Stimulated activated CD8-positive, alpha-beta memory T cell treated with anti-CD3 and anti-CD28 coated beads, Interleukin-4, amount 100 ng/mL, for 1 hour (primary cell): ENCODE measurements at places on chromosomes 4 and X.

DNA sequence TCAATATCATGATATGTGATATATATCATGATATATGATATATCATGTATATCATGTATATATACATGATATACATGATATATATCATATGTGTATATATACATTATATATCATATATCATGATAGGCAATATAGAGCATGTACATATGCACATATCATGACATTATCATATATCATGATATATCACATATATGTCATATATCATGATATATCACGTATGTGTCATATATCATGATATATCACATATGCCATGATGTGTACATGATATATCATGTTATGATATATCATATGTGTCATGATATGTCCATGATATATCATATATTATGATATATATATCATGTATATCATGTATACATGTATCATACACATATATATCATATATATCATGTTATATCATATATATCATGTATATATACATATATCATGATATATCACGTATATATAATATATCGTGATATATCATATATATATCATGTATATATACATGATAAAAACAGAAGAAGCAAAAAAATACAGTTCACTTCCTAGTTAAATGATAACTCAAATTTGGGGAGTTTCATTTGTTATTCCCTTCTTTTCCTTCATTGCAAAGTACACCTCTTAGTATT lies 670.1 kb upstream of the EPHA5 start:
- DNase-seq, result no peak

- DNase-seq, result no peak
Observed at GRCh38 chrX:135095715-135096114, 24.6 kb downstream of the ETDB start.

DNA sequence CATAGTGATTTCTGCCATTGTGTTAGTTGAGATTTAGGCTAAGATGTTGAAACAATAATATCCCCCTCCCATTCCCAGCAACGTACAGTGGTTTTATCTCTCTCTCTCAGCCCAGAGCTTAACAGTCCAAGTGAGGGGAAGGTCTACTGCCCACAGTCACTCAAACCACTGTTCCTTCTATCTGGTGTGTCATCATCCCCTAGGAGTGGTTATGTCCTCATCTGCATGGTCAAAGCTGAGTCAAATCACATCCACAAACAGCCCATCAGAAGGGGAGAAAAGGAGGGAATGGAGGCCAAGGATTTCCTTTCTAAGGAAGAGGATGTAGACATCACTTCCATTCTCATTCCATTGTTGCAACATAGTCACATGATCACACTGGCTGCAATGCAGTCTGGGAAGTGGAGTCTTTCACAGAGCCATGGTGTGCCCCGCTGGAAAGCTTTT lies 42.8 kb upstream of the CHRNA9 start:
- DNase-seq, result no peak

- DNase-seq, result no peak
Observed at GRCh38 chrX:71162981-71163380, 18.3 kb downstream of the NLGN3 start.

DNA sequence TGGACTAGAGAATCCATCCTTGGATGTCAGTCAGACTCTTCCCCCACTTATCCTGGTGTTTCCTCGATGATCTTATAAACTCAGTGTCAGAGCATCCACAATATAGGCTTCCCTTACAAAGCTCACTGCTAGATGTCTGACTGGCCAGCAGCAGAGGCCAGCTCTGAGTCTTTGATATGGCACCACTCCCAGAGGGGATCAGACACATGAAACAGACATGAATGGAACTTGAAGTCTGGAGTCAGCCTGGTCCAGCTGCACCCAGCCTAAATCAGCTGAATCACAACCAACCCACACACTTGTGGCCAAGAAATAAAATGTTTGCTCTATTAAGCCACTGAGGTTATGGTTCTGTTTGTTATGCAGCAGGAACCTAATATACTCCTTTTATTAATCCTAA lies 129.6 kb upstream of the MED14 start:
- no peak for DNase-seq

GRCh38 chr4:15063341-15063740 lies 61.1 kb downstream of the CPEB2 start:
- DNase-seq, result no peak

- DNase-seq, result no peak
Observed at GRCh38 chrX:2523911-2524310, 23.1 kb upstream of the DHRSX start.

DNA sequence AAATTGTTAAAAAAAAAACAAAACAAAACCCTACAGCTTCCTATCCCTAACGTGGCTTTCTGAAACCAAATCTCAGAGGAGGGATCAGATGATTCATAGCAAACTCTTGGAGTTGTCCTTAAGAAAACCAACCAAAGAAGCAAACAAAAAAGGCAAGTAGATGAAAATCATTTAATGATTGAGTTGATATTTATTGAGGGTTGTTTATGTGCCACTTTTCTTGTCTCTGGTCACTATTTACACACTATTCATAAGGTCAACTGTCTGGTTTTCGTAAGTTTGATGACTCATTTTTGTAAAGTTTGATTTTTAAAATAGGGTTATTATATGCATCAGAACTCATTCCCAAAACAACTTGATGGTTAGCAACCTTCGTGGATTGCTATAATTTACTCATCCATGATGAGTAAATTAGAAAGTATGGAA lies 133.4 kb downstream of the UNC5C start:
- DNase-seq, result no peak

- no peak for DNase-seq
Observed at GRCh38 chr4:108327642-108328382, 159.1 kb upstream of the LEF1 start.

DNA sequence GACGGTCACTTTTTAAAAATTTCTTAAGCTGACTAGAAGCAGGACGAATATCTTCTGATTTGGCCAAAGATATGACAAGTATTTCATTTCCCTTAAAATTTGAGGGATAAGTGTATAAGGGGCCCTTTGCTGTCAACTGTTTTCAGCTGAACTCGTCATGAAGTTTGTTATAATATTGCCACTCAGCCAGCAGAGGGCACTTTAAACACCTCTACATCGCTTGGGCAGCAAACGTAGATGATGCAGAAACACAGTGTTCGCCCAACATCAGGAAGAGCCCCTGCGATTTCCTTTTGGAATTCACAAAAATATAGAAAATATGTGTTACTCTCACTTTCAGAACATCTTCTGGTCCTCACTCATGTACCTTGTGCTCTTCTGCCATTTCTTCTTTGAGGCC lies 435.7 kb upstream of the FMR1 start:
- DNase-seq, result no peak

- no peak for DNase-seq
Observed at GRCh38 chr4:120472447-120473131, 405.9 kb upstream of the MAD2L1 start.

DNA sequence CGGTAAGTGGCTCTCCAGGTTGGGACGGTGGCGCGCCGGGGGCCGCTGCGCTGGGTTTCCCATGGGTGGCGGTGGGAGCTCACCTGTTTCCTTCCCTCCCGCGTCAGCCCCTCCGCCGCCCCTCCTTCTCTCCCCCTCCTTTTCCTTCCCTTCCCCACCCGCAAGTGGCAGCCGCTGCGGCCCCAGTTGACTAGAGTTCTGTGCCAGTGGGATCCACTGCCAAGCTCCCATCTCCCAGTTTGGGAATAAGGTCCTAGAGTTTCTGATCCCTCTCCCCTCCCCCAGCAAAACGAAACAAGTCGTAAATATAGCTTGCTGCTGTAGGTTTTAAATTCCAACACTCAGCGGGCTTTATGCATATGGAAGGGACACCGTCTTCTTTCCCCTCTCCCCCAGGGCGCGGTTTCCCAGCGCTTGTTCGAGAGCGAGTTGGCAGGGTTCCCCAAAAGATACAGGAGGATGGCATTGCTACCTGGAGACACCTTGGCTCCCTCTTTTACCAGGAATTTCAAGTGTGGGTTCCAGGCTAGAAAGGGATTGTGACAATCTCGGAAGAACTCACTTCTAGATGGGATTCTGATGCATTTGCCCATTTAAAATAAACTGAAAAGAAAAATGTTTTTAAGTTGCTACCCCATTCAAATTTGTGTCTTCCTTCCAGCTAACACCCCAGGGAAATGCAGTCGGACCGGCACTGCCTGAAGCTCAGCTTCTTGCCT lies 1.2 kb downstream of the TLL1 start:
- no peak for DNase-seq

DNA sequence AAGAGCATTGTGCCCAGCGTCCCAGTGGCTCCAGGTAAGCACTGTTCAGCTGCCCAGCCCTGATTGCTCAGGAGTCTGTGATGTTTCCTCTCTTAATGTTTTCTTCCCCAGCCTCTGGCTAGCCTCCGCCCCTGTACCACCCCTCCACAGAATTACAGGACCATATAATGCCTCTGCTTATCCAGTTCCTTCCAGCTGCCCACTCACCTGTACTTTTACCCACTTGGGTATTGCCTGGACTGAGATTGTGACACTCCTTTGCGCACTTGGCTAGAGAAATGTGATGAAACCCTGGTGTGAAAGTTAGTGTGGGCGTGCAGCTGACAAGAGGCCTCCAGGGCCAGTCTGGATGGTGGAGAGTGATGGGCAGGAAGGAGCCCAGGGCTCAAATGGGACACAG lies at the start of gene AWAT2:
Gene AWAT2, minus strand, starts transcription at position 14 of the 400 bp plus-strand sequence. Its CDS starts 6 bp downstream, at position 8.
- DNase-seq, result no peak

DNA sequence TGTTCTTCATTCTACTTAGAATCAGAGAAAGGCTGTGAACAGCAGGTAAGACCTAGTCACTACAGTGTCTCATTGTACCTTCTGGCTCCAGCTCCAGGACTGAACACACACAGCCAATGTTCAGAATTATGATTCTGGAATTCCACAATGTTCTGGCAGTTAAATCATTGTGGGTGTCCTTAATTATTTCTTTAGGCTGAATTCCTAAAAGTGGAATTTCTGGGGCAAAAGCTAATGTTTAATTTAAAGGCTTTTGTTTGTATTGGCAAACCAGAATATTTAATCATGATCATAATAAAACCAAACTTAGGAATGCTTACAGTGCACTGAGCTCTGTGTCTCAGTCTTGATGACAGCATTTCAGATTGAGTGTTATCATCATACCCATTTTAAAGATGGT lies 67.0 kb upstream of the FAT1 start:
- no peak for DNase-seq

DNA sequence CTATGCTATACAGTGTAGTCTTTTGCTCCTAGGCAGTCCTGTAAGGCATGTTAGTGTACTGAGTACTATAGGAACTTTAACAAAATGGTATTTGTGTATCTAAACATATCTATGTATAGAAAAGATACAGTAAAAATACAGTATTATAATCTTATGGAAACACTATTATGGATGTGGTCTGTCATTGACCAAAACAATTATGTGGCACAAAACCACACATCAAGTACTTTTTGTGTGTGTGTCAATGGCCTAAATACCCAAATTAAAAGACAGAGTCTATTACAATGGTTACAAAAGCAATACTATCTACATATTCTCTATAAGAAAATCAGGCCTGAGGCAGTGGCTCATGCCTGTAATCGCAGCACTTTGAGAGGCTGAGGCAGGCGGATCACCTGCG lies 610.2 kb upstream of the NDST4 start:
- no peak for DNase-seq

DNA sequence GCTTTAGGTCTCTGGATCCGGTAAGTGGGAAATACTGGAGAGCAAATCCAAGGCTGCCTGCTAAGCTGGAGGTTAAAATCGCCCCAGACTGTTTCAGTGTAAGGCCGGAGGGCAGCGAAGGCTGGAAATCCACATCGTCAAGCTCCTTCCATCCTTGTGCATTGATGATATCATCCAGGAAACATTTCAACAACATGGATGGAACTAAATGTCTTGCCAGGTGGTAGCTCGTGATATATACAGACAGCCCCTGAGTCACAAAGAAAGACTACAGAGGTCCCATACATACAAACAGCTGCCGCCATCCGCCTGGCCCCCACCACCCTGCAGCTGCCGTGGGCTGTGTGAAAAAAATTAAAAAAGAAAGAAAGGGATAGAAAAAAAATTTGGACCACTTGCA lies 148.9 kb upstream of the RBPJ start:
- DNase-seq, result no peak

GRCh38 chr4:124331781-124332180 lies 380.8 kb downstream of the ANKRD50 start:
- DNase-seq, result no peak

GRCh38 chr4:133483600-133484246 lies 334.6 kb downstream of the PCDH10 start:
- no peak for DNase-seq

DNA sequence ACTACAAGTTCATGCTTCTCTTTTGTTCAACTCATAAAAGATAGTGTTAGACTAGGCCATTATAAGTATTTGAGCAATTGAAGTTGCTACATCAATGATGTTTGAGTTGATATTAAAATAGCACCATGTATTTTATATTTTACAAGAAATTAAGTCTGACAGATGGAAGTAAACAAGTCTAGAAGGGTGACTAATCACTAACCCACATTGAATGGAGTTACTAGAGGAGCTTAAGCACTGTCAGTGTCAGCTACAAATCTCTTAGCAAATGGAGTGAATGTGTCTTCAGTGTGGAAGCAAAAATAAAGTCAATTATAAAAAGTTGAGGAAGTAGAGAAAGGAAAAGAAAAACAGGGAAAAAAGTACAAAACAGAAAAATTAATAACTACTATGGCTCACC lies 592.5 kb downstream of the PCDH18 start:
- DNase-seq, result no peak

DNA sequence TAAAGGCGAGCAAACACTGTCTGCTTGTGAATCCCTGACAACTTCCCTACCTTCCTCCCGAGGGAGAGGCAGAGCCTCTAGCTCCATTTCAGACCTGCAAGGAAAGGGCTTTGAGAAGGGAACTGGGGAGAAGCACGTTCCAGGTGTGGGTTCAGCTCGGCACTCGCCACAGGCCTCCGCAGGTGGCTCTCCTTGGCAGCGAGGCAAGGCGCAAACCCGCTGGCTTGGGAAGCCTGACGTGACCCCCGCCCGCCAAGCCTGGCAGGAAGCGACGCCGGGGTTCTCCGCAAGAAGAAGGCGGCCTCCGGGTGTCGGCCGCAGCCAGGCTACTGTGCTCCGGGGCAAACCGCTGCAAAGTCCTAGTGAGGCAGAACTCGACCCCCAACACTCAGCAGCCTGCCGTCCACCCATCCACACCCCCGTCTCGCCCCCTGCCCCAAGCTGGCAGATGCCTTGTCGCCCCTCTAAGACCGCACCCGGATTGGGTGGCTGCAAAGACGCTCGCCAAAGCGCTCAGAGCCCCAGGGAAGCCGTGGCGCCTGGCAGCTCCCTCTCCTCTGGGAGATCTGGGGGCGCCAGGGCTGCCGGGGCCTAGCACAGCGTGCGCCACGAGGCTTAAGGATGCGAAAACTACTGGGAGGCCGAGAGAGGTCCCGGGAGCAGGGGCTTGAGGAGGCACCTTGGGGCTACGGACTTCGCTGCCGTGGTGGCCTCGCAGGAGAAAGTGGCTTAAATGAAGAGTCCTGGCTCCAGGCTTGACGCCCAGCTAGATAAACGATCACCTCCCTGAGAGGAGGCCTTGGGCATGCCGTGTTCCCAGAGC lies 21.8 kb downstream of the NKX3-2 start:
- DNase-seq, result no peak
